Stimulated activated CD4-positive, alpha-beta T cell treated with anti-CD3 and anti-CD28 coated beads, Interleukin-1b, Interleukin-23, amount 100 ng/mL, for 24 hours (primary cell): ENCODE measurements at places on chromosomes 4 and X.

DNA sequence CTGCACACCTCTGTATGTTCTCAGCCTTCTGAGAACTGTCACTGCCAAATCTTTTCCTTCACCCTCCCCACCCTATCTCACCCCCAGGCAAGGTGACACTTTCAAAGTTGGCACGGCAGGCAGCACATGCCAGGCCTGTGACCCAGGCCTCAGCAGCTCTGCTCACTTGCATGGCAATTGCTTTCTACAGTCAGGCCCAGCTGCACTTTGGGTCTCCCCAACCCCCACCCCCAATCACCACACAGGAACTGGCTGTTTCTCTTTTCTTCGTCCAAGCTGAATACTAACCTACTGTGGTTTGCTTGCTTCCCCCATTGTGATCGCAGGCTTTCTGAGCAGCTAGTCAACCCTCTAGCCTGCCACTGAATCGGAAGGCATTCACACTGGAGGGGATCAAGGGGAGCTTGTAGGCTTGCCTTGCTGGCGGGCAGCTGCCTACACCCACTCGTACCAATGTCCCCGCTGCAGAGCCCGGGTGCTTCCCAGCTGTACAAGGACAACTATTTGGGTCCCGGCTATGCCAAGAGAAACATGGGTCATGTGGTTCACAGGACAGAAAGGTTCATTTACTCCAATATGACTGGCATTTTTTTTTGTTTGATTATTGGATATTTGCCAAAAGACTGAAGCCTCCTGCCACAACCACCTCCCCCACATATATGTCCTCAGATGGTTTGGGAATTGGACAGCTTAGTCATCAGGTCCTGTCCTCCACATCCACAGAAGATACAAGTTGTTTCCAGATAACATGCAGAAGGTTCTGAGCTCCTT lies 28.1 kb downstream of the SLC25A43 start:
- no peak for DNase-seq

DNA sequence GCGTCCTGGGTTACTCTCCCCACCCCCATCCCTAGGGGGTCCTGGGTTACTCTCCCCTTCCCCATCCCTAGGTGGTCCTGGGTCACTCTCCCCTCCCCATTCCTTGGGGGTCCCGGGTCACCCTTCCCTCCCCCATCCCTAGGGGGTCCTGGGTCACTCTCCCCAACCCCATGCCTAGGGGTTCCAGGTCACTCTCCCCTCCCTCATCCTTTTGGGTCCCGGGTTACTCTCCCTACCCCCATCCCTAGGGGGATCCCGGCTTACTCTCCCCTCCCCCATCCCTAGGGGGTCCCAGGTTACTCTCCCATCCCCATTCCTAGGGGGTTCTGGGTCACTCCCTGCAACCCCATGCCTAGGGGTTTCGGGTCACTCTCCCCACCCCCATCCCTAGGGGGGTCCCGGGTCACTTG lies 1.5 kb downstream of the ASMTL start:
- DNase-seq, result no peak

GRCh38 chr4:138275963-138276621 lies 33.9 kb upstream of the SLC7A11 start:
- DNase-seq, result no peak

DNA sequence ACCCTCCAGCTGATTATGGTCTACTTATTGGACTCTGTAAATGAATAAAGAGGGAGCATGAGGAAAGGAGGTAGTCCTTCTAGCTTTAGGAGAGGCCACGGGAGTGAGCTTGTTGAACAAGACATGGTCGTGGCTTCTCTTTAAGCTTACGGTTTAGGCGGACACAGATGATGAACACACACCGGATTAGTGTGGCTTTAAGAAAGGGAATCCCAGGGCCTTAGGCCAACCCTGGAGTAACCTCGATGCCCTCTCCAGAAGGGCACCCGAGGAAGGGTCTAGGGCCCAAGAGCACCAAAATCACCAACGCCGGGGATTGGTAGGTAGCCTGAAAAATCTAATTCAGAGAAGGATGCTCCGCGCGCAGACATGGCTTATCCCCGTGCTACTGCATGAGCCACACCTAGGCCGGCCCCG lies 39.4 kb downstream of the ERVMER34-1 start:
- DNase-seq, result no peak

DNA sequence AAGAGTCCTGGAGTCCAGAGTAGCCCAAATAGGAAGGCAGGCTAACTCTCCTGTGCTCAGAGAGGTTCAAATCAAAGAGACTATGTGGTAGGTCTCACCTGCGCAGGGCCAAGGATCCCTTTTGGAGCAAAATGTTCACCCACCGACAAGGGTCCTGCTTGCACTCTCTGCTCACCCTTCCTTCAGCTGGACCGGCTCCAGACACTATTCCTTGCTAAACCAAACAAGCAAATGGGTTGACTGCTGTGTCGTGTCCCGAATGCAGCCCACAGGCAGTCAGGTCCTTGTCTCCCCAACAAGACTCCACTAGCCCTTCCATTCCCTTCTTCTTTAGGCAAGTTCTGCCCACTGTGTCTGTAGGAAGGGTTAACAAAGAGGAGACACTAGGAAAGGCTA lies 760 bp downstream of the TRMT2B start:
- no peak for DNase-seq

GRCh38 chrX:149938881-149939654 lies 777 bp upstream of the EOLA2 start:
- DNase-seq, result peak; percentile 76

GRCh38 chr4:182620111-182620980 lies 296.8 kb downstream of the DCTD start:
- DNase-seq, result no peak

DNA sequence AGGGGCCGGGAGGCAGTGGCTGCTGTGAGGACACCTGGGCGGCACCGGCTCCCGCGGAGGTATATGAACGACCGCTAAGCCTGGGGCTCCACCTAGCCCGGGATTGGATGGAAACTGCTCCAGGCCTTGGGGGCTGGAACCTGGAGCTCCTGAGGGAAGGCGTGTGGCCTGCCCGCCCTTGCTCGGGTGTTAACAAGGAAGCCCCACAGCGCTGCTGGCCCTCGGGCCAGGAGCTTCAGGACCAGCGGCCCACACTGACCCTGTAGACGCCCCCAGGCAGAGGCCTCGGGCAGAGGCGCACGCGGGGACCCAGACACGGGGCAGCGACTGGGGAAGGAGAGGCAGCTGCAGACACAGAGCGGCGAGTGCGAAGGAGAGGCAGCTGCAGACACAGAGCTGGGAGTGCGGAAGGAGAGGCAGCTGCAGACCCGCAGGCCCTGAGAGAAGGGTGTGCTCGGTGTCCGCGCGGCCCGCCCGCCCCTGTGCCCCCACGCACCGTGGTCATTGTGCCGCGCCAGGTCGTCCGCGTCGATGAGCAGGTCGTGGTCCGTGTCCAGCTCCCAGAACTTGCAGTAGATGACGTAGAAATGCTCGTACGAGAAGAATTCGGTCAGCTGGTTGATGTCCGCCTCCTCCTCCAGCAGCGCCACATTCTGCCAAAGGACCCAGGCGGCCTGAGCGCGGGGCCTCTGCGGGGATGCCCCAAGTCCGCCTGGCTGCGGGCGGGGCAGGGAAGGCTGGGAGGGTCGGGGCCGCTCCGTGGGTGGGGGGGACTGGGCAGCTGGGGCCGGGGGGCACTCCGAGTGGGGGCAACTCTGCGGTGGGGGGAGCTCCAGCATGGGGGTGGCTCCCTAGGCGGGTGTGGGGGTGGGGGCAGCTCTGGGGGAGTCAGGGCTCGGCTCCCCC lies 26.7 kb upstream of the GTPBP6 start:
- no peak for DNase-seq

DNA sequence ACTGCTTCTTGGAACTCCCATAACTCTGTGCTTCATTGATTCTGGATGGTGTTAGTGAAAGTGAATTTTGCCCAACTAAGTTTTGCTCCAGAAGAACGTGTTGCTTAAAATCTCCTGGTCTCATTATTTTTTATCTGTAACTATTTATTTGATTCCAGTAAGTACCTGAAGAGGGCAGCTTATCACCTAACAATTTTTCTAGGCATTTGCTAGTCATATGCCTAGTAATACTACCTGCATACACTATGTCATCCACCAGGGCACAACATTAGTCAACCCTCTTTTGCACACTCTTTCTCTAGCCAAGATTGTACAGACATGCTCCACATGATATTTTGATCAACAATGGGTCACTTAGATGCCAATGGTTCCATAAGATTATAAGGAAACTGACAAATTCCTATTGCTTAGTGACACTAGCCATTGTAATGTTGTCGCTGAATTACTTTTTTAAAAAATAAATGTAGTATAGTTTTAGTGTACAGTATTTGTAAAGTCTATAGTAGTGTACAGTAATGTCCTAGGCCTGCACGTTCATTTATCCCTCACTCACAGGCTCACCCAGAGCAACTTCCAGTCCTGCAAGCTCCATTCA lies 499.9 kb upstream of the AADAT start:
- DNase-seq, result no peak

DNA sequence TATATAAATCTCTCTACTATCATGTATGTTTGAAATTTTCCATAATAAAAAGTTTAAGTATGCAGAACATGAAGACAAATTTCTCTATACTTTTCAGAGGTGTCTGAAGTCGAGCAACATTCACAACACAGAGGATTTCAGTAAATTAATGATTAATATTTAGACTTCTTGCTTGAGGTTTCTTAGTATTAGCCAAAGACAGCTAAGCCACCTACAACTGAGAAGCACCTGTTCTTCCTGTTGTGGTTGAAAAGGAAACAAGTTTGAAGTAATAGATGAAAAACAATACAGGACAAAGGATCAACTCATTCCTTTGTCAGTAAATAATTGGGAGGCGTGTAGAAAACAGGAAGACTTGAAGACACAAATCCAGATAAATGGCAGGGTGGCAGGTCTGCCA lies 21.1 kb downstream of the SCML1 start:
- no peak for DNase-seq

GRCh38 chr4:164251257-164251656 lies 502.7 kb upstream of the SMIM31 start:
- no peak for DNase-seq

DNA sequence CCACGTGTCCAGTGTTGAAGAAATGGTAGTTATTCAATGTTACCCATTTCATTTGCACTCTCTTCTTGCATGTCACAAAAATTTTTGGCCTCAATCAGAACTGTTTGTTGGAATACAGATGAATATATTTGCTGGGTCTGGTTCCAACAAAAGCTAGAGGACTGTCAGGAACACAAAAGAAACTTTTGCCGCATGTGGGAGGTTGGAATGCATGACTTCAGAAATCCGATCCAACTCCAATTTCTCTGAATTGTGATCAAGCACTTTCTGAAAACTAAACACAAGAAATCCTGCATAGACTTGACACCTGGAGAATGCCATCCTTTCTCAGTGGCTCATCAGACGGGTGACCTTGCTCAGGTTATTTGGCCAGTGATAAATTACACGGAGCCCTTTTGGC lies 15.4 kb downstream of the SETD7 start:
- no peak for DNase-seq

GRCh38 chr4:168019921-168020320 lies 72.4 kb upstream of the ANXA10 start:
- no peak for DNase-seq

GRCh38 chr4:170675568-170676262 lies 586.0 kb upstream of the AADAT start:
- DNase-seq, result no peak

DNA sequence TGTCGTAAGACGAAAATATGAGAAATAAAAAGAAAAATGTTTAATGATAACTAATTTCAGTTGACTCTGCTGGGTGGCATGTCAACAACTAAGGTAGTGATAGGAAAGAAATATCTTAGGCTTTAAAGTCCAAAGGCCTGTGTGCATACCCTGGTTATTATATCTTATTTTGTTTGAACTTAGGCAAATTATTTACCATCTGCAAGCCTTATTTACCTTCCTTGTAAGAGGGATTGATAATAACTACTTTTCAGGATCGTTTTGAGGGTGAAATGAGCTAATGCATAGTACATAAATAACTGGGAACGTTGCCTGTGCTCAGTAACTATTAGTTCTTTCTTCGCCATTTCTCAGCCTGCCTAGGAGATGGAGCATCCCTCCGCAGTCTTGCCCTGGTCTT lies 41.6 kb upstream of the TAB3 start:
- DNase-seq, result no peak

GRCh38 chr4:4392501-4393183 lies 5.7 kb downstream of the NSG1 start:
- no peak for DNase-seq

- no peak for DNase-seq
Measured at GRCh38 chr4:159770969-159771368, 668.1 kb downstream of the RAPGEF2 start.
